ENCODE measurements at places on chromosomes 7 and 10.
A peak's percentile ranks its signal among the peaks of the same experiment; 100 is the strongest.

DNA sequence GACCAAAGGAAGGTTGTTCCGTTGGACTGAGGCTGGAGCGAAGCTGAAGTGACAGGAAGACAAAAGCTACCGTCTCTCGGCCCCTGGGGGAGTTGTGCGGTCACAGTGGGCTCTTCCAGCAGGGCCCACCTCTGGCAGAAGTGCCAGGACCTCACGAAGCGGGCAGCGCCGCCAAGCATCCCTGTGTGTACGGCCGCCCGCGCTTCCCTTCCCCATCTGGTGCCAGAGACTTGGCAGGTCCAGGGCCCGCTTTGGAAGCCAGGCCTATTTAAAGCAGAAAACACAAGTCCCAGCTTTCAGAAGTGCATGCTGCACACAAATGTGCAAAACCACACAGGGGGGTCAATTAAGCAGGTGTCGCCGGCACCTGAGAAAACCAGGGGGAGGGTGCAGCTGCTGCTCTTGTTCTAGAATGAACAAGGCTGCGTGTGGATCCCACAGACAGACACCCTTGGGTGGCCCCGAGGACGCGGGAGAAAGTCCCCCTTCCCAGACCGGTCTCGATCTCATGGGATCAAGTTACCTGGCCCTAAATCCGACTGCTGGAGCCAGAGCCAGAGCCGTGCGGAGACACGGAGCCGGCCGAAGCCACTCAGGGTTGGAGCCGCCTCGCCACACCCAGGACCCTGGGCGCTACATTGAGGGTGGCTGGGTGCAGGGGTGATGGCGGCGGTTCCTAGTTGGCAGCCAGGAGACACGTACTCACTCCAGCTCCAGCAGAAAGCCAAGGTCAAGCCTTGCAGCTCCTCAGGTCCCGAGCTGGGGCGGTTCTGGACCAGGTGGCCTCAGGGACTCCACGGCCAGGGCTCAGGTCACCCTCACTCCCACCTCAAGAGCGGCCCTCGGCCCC, 51.8 kb upstream of the PPP2R2D start:
- no peak for DNase-seq

GRCh38 chr10:88598055-88598454, 11.5 kb downstream of the LIPJ start:
- DNase-seq: no peak

- DNase-seq: no peak
These were observed 26.6 kb upstream of the PURB start for GRCh38 chr7:44911911-44912310.

DNA sequence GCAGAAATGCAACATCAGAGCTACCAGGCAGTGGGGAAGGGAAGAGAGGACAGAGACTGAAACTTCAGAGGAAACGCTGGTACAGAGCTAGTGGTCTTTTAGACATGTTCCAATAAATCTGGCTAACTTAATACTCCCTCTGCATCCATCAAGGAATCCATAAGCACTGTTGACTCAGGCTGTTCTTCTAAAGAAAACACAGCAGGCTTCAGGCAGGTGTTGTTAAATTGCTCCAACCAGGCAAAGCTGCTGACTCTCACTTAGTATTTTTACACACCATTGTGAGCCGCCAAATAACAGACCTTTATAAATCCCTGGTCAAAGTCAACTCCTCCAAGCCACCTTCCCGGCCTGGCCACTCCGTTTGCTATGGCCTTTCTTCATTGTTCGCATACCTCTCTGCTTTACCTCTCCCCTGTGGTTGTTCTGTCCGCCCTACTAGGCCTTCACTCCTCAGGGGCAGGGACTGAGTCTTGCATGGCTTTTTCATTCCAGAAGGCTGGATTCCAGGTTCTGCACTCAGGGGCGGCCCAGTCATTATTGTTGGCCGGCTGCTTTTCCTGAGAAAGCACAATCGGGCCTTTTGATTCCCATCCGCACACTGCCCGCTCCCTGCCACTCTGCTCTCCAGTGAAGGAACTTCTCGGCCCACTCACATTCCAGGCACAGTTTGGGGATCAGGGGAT, 18.4 kb downstream of the CREB3L2 start:
- no peak for DNase-seq

DNA sequence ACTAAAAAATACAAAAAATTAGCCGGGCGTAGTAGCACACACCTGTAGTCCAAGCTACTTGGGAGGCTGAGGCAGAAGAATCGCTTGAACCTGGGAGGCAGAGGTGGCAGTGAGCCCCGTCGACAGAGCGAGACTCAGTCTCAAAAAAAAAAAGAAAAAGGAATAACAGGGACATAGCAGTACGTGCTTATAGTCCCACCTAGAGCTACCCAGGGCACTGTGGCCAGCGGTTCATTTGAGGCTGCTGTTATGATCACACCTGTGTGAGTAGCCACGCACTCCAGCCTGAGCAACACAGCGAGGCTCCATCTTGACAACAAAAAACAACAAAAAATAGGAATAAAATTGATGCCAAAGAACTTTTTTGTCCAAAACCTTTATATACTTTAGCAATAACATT, 17.1 kb downstream of the WAPL start:
- no peak for DNase-seq

GRCh38 chr7:44796034-44796503, 412 bp upstream of the PPIA start:
- no peak for DNase-seq

GRCh38 chr10:128814024-128814423, 653.0 kb upstream of the MGMT start:
- DNase-seq: no peak

DNA sequence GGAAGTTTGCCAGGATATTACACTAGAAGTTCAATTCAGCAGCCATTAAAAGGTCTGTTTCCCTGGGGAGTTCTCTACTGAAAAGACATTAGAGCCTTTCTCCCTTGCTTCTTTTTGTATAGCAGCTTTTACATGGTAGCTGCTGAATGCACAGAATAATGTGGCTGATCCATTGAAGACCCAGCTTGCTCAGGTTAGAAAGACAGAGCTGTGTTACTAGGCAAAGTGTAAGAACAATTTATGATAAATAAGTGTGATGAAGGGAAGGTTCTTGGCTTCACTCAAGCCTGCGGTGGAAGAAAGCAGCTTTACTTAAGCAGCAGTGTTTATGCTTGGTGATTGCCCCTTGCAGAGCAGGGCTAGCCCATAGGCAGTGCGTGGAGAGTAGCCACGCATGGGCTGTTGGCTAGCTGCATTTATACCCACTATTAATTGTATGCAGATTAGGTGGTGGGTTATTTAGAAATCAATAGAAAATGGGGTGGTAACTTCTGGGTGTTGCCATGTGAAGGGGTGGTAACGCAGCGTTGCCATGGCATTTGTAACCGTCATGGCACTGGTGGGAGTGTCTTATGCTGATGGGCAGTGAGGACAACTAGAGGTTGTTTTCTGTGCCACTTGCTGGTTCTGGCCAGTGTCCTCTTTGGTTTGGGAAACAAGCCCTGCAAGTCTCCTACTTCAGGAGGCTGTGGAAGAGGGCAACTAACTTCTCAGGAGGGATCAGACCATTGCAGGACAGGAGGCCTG, 942.9 kb downstream of the NRG3 start:
- DNase-seq: no peak

GRCh38 chr7:69620063-69620462, 21.8 kb downstream of the AUTS2 start:
- DNase-seq: no peak

DNA sequence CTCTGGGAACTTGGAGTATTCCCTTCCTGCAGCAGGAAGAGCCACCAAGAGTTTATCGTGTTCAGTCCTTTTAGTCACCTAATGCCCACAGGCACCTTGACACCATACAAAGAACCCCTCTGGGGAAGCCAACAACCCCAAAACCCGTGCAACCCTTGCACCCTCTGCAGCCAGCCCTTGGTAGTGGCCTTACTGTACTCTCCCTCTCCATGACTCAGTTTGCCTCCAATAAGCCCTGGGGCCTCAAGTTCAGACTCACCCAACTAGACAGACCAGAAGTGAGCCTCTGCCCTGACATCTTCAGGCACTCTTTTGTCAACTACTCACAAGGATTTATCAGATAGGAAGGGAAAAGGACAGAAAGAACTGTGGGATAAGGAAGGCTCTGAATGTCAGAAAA, 30.9 kb downstream of the KCNMA1 start:
- DNase-seq: no peak

- DNase-seq: no peak
These were observed 277.0 kb downstream of the MALRD1 start for GRCh38 chr10:19325581-19325980.

DNA sequence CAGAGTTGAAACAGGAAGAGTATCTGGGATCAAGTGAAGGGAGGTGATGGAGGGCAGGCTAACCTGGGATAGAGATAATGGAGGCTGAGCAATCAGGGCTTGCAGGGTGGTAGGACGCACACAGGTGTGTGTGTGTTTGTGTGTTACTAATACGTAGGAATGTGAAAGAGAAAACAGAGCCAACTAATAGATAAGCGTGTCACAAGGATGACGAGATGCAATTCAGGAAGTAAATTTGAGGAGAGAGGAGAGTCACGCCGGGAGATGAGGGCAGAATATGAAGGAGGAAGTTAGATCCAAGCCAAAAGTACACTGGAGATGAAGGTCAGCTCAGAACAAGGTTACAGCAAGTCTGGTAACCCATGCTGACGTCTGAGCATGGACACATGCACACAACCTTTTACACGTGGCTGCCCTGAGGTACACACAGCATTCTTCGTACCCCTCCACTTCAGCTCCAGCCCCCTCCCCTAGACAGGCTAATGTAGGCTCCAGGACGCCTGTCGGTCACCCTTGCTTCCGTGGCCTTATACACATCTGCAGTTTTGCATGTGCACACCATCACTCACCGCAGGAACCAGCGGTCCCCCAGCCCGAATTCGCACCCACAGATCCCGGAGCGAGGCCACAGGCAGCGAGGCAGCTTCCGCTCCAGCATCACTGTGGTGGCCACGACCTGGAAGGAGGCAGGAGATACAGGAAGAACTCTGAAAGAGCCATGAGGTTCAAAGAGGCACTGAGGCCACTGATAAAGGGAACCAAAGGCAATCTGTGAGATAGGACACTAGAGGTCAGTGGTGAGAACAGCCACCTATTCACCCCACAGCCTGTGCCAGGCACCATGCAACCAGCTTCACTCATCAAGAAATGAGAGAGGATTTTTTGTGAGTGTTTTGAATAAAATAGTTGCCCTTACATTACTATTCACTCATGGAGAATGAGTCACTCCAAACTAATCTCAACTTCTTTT, 23.7 kb upstream of the TRPV6 start:
- DNase-seq: peak; percentile 62

DNA sequence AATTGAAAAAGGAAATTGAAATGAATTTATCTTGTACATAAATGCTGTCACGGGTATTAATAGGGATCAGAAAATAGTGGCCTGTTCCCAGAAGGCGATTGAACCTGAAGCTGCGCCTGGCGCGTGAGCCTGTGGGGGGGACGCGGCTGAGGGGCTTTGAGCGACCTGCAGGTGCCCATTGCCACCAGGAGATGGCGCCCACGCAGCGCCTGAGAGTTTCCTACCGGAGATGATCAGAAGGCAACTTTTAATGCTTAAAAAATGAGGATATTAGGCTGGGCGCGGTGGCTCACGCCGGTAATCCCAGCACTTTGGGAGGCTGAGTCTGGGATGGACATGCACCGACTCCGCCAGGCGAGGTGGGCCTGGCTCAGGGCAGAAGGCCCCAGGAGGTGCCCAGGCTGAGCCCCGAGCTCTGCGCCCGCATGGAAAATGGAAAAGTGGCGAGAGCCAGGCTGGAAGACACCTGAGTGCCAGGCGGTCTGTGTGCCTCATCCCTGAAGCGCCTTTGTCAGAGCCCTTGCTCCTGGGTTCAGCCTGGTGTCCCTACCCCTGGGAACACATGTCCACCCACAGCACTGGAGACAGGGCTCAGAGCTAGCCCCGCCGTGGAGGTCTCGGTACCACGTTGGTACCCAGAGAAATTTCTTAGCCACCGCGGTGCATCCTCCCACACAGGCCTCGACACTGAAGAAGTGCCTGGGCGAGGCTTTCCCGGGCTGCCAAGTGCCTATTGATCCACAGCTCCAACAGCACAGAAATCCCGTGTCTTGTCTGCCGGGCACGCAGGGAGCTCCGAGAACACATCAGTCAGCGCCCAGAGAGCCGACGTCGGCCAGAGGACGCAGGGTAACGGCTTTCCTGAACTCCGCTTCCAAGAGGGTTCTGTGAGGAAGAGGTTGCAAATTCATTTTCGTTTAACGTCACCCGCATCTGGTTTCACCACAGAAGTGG, 117.4 kb downstream of the INPP5A start:
- peak; percentile 96 for DNase-seq

DNA sequence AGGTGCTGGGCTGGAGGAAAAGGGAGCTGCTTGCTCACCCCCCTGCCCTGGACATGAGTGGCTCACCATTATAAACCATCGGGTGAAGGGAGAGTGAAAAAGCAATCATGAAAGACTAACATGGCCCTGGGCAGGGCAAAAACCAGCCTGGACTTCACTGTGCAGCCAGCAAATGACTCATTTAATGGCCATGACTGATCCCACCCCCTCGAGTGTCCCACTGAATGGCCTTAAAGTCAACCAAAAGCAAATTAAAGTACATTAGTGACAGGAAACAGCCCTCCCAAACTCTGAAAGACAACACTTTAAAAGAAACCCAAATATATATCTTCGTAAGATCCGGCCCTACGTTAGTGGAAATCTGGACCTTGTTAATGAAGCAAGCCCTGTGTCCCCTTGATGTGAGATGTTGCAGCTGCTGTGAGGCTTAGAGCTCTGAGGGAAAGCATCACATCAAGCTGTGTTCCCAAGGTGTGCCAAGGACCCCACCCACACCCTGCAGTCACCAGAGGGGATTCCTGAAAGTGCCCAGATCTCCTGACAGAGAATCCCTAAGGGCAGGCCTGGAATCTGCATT, 31.2 kb downstream of the ADCYAP1R1 start:
- no peak for DNase-seq

GRCh38 chr10:99913831-99914235, 95.9 kb downstream of the DNMBP start:
- peak; percentile 85 for DNase-seq
